OCI-LY7 (cell line): ENCODE measurements at places on chromosomes 2 and 18. TPM values are rescaled to one million over a fixed set of nuclear protein-coding genes. Genes with fewer than 3 reads are reported as not detected.

GRCh38 chr2:161746891-161747535, 122.8 kb downstream of the SLC4A10 start:
- no peak for DNase-seq

Gene CFAP65
- not detected in 2 replicates for total RNA-seq

Gene IL36G
- total RNA-seq = not detected in 2 replicates

Gene RGPD3
- not detected in 2 replicates for total RNA-seq

DNA sequence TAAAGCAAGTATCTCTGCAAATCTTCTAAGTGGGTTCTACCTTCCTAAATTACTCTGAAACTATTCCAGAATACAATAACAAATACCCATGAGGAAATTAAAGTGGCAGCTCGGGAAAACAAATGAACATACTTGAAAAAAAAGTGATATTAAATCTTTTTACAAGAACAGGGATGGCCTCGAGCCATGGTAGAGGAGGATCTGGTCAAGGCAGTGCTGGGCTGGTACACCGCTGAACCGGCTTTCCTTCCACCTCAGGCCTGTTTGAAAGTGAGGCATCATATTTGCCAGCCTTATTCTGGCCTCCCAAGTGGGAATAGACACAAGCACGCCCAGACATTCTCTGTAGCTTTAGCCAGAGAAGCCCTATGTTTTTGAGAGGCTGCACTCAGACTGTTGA, 124.5 kb upstream of the CDCA7 start:
- no peak for DNase-seq

Gene SFTPB
- not detected in 2 replicates for total RNA-seq

DNA sequence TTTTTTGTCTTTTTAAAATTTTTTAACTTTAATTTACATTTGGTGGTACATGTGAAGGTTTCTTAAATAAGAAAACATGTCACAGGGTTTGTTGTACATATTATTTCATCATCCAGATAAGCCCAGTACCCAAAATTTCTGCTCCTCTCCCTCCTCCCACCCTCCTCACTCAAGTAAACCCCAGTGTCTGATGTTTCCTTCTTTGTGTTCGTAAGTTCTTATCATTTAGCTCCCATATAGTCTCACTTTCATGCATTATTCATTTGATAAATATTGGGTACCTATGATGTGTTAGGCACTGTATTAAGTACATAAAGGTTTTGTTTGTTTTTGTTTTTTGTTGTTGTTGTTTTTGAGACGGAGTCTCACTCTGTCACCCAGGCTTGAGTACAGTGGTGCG, 5.7 kb upstream of the TGIF1 start:
- no peak for DNase-seq

DNA sequence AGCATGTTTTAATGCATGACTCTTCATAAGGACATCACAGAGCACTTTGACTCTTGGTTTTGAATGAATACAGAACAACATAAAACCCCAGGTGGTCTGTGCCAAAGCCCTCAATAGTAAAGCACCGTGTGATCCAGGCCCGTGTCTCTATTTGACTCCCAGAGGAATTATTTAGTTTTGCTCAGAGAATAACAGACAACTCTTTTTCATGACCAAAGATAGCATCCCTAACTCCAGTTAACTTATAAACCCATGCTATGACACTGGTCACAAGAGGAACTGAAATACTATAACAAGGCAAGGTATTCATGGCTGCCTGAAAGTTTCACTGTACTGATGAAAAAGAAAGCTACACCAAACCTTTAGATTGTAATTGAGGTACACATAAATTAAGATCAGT, 128.4 kb downstream of the IKZF2 start:
- DNase-seq = peak; percentile 65

GRCh38 chr2:179995741-179996515, 11.2 kb downstream of the CWC22 start:
- DNase-seq = no peak

DNA sequence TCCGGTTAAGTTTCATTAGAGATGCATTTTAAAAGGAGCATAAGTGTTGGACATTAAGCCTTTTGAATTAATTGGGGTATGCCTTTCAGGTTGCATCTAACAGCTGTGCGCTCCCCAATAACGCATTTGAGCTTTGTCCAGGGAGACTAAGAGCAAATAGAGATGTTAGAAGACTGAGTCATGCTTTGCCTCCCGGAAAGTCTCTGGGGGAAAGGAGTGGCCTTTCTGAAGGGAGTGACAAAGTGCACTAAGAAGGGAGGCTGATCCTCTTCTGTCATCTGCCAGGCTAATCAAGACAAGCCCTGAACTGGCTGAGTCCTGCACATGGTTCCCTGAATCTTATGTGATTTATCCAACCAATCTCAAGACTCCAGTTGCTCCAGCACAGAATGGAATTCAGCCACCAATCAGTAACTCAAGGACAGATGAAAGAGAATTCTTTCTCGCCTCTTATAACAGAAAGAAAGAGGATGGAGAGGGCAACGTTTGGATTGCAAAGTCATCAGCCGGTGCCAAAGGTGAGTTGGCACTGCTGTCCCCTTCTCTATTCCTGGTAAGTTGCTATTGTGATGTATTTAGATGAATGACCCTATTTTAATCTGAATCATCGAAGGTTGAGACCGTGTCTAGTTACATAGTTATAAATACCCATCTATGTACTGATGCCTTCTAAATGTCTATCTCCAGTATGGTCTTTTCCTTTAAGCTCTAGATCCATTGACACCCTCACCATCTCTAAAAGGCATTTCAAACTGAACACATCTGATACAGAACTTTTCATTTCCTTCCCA, 12.1 kb downstream of the TTL start:
- no peak for DNase-seq

DNA sequence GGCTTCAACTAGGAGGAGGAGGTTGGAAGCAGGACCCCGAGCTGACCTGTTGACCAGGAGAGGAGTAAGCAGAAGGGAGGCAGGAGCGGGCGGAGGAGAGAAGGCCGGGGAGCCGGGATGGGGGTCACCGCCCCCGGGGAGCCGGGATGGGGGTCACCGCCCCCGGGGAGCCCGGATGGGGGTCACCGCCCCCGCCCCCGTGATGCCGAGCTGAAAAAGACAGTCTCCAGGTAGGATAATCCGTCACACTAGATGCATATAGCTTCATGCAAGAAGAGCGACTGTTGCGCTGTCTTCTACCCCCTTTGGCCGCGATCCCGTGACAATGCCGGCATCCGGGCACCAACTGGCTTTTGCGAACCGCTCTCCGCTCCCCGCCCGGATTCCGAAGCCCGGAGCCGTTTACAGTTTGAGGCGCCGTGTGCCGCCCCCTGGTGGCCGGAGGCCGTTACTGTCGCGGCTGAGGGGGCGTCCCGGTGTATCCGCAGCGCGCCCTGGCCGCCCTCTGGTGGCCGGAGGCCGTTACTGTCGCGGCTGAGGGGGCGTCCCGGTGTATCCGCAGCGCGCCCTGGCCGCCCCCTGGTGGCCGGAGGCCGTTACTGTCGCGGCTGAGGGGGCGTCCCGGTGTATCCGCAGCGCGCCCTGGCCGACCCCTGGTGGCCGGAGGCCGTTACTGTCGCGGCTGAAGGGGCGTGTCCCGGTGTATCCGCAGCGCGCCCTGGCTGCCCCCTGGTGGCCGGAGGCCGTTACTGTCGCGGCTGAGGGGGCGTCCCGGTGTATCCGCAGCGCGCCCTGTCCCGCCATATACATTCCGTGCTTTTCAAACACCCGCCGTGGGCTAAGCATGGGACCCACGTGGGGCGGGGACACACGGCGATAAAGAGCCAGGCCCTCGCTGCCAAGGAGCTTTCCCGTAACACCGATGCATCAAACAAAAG, 89.6 kb downstream of the ACTR3 start:
- DNase-seq = peak; percentile 13
